ACHN (cell line): ENCODE measurements at places on chromosomes 7 and 10.

GRCh38 chr10:6579904-6580278 lies at the start of gene PRKCQ:
Gene PRKCQ, minus strand, starts transcription at chr10:6580276. Its CDS starts 65,141 bp downstream, at chr10:6515135.
- peak; percentile 23 for DNase-seq

DNA sequence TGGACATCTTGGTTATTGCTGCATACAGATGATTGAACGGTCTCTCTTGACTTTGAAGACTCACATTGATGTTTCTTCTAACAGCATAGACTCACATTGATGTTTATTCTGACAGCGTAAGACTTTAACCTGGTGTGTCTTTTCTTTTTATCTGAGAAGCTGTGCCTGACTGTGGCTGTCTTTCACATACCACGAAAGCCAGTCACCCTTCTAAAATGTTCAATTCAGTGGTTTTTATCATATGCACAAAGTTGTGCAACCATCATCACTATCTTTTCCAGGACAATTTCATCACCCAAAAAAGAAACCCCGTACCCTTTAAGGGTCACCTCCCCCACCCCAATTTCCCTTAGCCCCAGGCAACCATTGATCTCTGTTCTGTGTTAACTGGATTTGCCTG lies 24.7 kb downstream of the CELF2 start:
- no peak for DNase-seq

DNA sequence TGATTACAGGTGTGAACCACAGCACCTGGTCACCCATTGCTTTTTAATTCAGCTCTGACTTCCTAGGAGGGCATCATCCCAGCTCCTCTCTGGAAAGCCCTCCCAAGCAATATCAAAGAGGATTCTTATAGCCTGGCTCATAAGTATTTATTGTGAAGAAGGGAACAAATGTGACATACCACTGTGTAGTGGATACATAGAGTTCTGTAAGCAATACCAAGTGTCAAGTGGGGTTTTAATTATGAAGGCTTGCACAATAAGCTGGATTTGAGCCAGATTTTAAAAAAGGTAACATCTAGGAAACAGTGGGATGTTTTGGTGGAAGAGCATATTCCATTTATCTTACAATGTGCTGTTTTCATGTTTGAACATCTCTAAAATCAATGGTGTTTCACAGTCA lies 19.0 kb upstream of the PRTFDC1 start:
- DNase-seq: no peak

GRCh38 chr7:94298943-94299342 lies 95.8 kb upstream of the COL1A2 start:
- no peak for DNase-seq

DNA sequence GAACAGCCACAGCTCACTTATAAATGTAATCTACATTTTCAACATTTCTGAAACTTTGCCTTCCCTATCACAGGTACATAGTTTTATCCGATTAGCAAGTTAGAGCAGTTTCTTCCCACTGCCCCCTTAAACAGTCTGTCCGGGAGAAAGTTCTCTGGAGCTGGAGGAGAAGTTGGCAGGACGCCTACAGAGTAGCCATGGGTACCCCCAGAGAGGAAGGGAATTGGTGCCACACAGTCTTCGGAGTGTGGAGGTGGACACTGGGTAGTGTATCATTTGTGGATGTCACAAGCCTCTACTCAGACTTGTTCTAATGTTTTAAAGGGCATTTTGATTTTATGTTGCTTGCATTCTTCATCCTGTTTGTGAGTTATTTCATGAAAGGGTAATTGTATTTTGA lies 39.0 kb downstream of the TAF3 start:
- DNase-seq: peak; percentile 8
